Small intestine (tissue), 16 donors: ENCODE measurements at places on chromosomes 1 and 21. TPM values are rescaled to one million over a fixed set of nuclear protein-coding genes. Genes with fewer than 3 reads are reported as not detected.
A peak's percentile ranks its signal among the peaks of the same experiment; 100 is the strongest.

DNA sequence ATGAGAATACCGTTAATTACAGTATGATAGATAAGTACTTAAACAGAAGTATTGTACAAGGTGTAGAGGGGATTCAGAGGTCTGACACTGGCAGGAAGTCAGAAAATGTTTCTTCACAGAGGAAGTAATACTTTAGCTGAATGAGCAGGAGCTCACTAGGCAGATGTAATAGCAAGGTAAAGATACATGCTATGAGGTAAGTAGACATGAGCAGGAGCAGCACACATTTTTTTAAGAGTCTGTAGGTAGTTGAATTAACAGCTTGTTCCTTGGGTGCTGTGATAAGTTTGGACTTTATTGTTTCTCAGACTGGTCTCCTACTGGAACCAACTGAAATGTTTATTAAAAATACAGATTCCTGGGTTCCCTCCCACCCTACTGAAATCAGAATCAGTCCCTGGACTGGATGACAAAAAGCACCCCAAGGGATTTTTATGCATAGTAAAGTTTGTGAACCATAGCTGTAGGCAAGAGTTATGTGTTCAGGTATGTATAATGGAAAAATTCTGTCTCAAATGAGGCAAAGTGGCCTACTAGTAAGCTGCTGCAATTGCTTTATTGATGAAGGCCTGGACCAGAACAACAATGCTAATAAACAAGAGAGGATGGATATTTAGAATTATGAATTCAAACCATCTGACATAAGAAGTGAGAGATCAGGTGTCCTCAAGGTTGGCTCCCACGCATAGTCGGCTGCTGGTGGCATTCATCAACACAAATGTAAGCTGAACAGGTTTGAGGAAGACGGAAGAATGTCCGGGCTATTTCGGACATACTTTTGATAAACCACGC lies 902 bp downstream of the AP4B1 start:
- DNase-seq, result no peak

The ST6GALNAC3 gene
- polyA plus RNA-seq, result under 0.01 TPM

- no peak for DNase-seq
Measured at GRCh38 chr1:13664451-13664850, 35.5 kb upstream of the PRDM2 start.

The TPTE gene
- polyA plus RNA-seq, result not detected

The TMCC2 gene
- polyA plus RNA-seq, result 1.3 TPM

DNA sequence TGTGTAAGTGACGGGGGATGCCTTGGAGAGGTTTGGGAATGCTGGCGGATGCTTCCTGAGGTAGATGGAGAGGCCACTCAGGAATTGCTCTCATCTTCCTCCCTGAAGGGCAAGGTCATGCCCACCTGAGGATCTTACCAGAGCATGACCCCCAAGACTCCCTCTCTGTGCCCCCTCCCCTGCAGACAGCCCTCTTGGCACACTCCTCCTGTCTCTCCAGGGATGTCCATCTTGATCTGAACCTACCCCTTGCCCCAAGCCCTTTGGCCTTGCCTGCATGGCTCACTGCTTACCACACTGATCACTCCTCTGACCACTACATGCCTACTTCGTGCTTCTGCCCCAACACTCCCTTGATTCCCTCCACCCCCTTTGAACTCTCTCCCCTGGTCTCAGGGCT lies 17.9 kb upstream of the MPL start:
- no peak for DNase-seq

The REN gene
- 418 TPM for polyA plus RNA-seq

GRCh38 chr1:3293563-3294080 lies 160.8 kb upstream of the ARHGEF16 start:
- DNase-seq, result no peak

DNA sequence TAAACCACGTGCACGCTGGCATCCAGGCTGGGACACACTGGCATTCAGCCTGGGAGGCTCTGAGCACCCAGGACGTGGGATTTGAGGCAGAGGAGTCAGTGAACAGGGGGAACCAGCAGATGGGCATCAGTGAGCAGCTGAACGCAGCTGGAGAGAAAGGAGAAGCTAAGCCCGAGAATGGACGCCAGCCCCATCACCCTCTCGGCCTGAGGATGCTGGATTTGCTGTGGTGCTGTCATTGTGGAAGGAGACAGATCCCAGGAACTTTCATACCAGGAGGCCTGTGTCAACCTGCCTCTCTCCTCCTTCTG lies 132.8 kb downstream of the PGBD5 start:
- DNase-seq, result no peak

GRCh38 chr21:42495027-42495426 lies 997 bp downstream of the RSPH1 start:
- peak; percentile 48 for DNase-seq

- DNase-seq, result peak; percentile 41
Measured at GRCh38 chr1:117671781-117672501, 66.1 kb downstream of the TENT5C start.

- DNase-seq, result no peak
Measured at GRCh38 chr1:65480684-65481405, 60.4 kb downstream of the LEPR start.

DNA sequence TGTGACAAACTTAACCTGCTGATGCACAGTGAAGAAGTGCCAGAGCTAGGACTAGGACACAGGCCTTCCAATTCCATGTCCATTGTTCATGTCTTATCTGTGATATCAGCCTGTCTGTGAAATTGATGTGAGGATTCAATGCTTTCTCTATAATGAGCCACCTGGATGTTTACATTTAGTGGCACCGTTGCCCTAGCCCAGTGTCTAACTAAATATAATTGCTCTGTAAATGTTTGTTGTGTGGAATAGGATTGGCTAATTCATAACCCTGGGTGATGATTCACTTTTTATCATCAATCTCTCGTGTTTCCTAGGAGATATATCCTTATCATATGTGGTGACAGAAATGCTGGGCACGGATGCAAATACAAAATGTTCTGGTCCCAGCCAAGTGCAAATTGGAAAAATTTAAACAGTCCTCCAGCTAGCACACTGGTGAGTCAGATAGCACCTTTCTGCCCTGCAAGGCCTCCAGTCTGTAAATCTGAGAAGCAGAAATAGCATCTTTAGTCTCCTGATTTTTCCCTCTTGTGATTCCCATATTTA lies 46.9 kb upstream of the GNG12 start:
- DNase-seq, result peak; percentile 18

DNA sequence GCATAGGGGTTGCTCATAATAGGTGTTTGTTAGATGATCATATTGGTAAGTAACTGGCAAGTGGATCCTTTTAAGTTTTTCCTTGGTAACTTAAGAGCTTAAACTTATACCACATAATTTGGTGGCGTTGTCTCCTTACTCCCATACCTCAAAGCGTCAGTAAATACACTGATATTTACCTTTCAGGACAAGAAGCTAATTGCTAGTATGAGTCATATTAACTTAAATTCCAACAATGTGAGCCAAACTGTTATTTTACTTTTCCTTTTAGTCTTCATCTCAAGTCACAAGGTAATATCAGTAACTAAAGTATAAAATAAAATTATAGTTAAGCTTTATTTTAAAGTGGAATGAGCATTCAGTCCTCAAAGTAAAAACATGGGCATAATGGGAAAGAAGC lies 9.0 kb upstream of the SH3GLB1 start:
- no peak for DNase-seq

GRCh38 chr1:159985473-159985872 lies 31.4 kb upstream of the SLAMF9 start:
- DNase-seq, result no peak

- no peak for DNase-seq
Measured at GRCh38 chr1:67677408-67677807, 7.6 kb upstream of the GADD45A start.

The TSPAN1 gene
- polyA plus RNA-seq, result 22.7 TPM

The IL10 gene
- 0.41 TPM for polyA plus RNA-seq

GRCh38 chr1:54406339-54407153 lies at the start of gene SSBP3:
Gene SSBP3 (minus strand): TSS chr1:54406394.
- peak; percentile 91 for DNase-seq

GRCh38 chr1:201501144-201501543 lies 5.8 kb downstream of the CSRP1 start:
- no peak for DNase-seq

GRCh38 chr21:45990741-45991605 lies 9.4 kb downstream of the COL6A1 start:
- DNase-seq, result no peak

The CHODL gene
- 0.16 TPM for polyA plus RNA-seq

DNA sequence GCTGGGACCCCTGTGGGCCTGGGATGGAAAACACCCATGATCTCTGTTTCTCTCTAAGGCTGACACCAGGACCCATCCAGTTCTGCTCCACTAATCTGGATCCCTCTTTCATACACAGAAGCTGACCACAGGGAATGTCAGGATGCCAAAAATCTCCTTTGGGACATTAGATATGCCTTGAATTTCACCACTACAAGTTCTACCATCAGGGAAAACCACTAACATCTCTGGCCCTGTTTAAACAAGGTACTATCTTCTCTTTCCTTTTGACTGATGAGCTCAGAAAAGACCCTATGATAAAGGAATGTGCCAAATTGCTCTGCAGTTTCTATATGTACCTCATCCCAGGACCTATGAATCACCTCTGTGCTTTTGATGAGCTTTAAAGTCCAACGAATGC lies 10.2 kb upstream of the PLXNA2 start:
- DNase-seq, result no peak

The APCS gene
- not detected for polyA plus RNA-seq

- no peak for DNase-seq
Measured at GRCh38 chr1:92973203-92973897, 12.1 kb upstream of the DIPK1A start.

The GPR37L1 gene
- polyA plus RNA-seq, result not detected

DNA sequence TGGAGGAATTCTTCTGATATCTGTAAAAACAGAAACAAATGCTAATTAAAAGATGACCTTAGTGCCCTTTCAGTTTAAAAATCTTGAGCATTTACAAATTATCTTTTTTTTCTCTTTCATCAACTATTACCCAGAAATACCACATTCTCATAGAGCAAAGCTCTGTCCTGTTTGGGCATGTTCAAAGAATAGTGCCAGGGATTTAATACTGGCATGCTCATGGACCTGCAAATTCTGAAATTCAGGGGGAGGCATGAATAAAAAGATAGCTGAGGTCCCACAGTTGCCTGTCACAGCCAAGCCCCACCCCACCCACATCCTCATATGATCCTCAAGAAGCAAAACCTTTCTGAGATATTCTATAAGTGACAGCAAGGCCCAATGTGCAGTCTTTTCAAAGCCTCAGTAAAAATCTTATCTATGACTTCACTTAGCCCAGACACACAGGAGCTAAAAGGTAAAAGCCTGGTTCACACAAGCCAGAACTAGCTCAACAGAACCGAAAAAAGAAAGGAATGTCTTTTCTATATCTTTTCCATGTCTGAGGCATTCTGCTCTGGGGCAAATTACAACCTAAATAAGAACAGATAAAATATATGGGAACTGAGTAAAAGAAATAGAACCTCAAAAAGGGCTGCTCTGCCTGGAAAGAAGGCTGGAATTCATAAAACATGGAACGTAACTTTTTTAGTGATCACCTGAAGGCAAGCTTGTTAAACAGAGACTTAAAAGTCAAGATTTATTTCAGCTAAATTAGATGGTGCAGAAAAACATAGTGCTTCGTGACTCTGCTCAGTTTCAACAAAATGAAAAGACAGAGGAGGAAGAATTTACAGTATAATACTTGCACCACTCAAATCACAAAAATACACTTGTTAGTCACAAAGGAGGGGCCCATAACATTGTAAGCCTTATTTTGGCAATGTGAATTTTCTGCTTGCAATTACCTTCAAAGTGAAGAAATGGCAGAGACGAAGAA lies 11.0 kb downstream of the WLS start:
- DNase-seq, result no peak

DNA sequence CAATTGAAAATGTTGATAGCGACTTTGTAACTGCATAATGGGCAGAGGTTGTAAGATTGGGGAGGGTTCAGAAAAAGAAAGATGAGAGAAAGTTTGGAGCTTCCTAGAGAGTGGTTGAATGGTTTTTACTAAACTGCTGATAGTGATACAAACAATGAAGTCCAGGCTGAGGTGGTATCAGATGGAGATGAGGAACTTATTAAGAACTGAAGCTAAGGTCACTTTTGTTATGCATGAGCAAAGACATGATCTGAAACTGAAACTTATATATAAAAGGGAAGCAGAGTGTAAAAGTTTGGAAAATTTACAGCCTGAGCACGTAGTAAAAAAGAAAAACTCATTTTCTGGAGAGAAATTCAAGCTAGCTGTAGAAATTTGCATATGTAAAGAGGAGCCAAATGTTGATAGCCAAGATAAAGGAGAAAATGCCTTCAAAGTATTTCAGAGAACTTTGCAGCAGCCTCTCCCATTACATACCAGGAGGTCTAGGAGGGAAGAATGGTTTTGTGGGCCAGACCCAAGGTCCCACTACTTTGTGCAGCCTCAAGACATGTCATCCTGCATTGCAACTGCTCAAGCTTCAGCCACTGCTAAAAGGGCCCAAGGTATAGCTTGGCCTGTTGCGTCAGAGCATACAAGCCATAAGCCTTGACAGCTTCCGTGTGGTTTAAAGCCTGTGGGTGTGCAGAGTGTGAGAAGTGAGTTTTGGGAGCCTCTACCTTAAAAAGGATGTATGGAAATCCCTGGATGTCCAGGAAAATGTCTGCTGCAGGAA lies 843.9 kb downstream of the AMY1C start:
- DNase-seq, result no peak

DNA sequence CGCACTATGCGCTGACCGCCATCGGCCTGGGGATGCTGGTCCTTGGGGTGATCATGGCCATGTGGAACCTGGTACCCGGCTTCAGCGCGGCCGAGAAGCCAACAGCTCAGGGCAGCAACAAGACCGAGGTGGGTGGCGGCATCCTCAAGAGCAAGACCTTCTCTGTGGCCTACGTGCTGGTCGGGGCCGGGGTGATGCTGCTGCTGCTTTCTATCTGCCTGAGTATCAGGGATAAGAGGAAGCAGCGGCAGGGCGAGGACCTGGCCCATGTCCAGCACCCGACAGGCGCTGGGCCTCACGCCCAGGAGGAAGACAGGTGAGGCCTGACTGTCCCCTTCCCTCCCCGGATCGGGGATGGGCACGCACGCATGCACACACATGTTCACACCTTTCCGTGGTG lies 31.9 kb upstream of the FHAD1 start:
- peak; percentile 41 for DNase-seq

- no peak for DNase-seq
Measured at GRCh38 chr1:47752559-47752958, 244.6 kb downstream of the TRABD2B start.

DNA sequence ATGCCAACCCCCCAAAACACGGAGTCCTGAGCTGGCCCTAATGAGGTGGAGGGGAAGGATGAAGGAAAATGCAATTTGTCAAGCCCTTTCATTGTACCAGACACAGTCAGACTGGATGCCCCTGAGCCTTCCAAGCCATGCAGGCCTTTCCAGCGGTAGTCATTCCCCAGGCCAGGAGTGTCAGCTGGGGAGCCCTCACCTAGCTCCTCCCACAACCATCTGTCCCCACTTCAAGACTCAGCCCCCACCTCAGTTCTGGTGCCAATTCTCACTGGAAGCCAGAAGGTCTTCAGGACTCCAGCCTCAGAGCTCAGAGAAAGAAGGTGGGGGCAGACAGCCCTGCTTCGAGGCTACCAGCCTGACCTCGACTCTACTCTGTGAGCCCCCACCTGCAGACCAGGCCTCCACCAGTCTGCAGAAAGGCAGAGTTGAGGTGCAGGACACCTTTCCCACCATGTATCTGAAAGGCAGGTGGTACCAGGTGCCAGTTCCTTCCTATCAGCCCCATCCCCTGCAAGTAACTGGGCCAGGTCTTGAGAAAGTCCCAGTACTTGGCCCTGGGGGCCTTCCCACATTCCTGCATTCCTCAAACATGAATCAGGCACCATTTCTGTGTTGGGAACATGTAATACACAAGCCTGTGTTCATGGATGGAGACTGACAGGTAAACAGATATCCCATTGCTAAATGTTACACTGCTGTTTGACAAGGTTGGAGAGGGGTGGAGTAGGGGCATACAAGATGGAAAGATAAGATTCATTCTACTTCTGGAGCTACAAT lies 180.6 kb upstream of the EDN2 start:
- DNase-seq, result no peak

The C1QA gene
- polyA plus RNA-seq, result 215 TPM
